ENCODE measurements at places on chromosomes 3 and 15. TPM values are rescaled to one million over a fixed set of nuclear protein-coding genes. Genes with fewer than 3 reads are reported as not detected.

GRCh38 chr3:31592764-31593163, 60.0 kb downstream of the STT3B start:
- no peak for DNase-seq

DNA sequence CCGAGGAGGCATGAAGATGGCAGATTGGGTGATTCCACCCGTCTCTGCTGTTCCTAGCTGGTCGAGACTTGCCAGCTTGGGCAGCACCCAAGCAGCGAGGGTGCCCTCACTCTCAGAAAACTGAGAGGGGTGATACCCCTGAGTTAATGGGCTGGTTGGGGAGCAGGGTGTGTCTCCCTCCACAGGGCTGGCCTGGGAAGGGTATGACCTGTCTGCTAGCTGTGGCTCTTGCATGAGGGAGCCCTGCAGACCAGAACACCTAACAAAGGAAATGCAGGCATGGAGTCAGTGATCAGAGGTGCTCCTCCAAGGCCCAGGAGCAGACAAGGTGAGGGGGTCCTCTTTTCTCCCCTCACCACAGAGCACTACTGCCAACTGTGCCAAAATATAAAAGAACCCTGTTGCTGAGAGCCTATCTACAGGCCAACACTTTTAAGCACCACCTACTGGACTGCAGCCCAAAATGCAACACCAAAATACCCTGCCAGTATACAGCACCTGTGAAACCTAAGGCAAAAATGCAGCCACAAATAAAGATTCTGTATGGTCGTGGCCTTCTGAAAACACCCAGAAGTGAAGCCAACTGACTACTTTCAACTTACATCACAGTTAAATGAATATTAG, 35.8 kb upstream of the PPM1L start:
- no peak for DNase-seq

FOXP1 gene
- 56.7 TPM for total RNA-seq

- no peak for DNase-seq
Measured at GRCh38 chr3:185645596-185646381, 59.7 kb downstream of the SENP2 start.

CMTM7 gene
- 19.8 TPM for total RNA-seq

DNA sequence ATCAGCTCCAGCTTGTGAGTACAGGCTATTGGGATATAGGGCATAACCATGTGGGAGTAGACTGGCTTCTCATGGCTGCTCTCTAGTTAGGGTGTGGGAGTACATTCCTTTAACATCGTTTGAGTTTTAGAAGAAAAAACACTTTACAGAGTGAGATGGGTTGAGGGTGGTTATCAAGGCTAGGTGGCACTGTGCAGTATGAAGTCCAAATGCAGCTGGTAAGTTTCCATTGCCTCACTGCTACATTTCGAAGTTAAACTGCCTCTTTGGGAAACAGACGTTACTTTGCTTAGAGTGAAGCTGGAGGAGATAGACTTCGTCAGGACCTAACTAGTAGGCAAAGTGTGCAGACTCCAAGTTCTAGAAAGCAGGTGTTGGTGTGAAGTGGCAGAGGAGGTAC, 192.4 kb downstream of the SQOR start:
- peak; percentile 24 for DNase-seq

- no peak for DNase-seq
Measured at GRCh38 chr3:49131040-49131439, 1.8 kb downstream of the LAMB2 start.

GRCh38 chr3:151553888-151554287, 93.0 kb upstream of the IGSF10 start:
- DNase-seq = no peak

DNA sequence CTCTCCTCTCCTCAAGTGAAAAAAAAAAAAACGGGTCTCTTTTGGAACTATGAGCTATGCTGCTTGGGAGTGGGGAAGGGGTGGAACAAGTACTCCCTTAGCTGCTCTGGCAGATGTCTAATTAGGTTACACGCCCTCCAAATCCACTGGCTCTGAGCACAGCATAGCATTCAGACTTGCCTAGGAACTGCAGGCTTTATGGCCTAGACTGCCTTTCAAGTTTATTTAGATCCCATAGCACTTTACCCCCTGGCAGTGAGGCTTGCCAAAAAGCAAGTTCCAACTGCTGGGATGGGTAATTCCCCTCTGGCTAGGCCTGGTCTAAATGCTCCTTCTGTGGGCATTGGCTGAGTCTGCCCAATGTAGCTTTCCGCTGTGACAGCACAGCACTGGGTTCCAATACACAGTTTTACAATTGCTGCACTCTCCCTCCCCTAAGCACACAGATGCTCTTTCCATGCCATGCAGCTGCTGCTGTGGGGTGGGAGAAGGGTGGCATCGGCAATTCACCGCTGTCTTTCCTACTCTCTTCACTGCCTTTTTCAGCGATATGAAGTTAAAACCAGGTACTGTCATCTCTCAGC, 152.8 kb downstream of the KCNAB1 start:
- no peak for DNase-seq

- no peak for DNase-seq
Measured at GRCh38 chr3:52517796-52518722, 15.6 kb downstream of the NT5DC2 start.

OXTR gene
- total RNA-seq = 1.3 TPM

GP5 gene
- 0.13 TPM for total RNA-seq

- DNase-seq = no peak
Measured at GRCh38 chr15:65404186-65404872, 18.4 kb downstream of the IGDCC4 start.

CORO2B gene
- total RNA-seq = 2.9 TPM

- no peak for DNase-seq
Measured at GRCh38 chr15:99580076-99580475, 14.3 kb downstream of the MEF2A start.

TRIM59 gene
- 12.5 TPM for total RNA-seq

RHOV gene
- total RNA-seq = not detected

DNA sequence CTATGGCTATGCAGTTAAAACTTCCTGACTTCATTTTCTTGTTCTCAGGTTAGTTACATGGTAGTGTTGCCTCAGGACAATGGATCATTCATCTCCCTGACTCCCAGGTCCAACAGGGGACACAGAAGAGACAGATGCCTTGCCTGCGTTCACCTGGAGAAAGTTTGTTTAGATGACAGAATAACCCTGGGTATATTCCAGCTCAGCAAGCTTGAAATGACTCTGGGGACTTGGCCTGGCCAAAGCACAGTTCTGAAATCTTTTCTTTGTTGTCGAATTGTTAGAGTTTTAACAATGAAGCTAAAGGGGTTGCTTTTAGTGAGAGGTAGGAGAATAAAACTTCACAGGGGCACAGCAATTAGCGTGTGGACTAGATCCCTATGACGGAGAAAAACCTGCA, 206.1 kb downstream of the PDZRN3 start:
- no peak for DNase-seq

- no peak for DNase-seq
Measured at GRCh38 chr3:86993704-86994103, 2.8 kb upstream of the VGLL3 start.

GRCh38 chr15:95645791-95646338, 684.6 kb upstream of the NR2F2 start:
- DNase-seq = no peak

TMEM207 gene
- total RNA-seq = not detected

DNA sequence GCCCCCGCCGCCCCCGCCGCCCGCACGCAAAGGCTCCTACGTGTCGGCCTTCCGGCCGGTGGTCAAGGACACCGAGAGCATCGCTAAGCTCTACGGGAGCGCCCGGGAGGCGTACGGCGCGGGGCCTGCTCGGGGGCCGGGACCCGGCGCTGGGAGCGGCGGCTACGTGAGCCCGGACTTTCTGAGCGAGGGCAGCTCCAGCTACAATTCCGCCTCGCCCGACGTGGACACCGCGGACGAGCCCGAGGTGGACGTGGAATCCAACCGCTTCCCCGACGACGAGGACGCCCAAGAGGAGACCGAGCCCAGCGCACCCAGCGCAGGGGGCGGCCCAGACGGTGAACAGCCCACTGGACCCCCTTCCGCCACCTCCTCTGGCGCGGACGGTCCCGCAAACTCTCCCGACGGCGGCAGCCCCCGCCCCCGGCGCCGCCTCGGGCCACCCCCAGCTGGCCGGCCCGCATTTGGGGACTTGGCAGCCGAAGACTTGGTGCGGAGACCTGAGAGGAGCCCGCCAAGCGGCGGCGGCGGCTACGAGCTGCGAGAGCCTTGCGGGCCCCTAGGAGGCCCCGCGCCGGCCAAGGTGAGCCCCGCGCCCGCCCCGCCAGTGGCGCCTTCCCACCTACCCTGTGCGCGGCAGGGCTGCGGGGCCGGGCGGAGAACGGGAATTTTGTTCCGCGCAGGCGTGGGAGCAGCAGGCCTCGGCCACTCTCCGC, 2.4 kb downstream of the SKOR1 start:
- no peak for DNase-seq

- no peak for DNase-seq
Measured at GRCh38 chr15:39235084-39235795, 345.6 kb upstream of the THBS1 start.

GRCh38 chr15:78429477-78429876, 8.5 kb upstream of the IREB2 start:
- no peak for DNase-seq

PLSCR1 gene
- total RNA-seq = 123 TPM

DNA sequence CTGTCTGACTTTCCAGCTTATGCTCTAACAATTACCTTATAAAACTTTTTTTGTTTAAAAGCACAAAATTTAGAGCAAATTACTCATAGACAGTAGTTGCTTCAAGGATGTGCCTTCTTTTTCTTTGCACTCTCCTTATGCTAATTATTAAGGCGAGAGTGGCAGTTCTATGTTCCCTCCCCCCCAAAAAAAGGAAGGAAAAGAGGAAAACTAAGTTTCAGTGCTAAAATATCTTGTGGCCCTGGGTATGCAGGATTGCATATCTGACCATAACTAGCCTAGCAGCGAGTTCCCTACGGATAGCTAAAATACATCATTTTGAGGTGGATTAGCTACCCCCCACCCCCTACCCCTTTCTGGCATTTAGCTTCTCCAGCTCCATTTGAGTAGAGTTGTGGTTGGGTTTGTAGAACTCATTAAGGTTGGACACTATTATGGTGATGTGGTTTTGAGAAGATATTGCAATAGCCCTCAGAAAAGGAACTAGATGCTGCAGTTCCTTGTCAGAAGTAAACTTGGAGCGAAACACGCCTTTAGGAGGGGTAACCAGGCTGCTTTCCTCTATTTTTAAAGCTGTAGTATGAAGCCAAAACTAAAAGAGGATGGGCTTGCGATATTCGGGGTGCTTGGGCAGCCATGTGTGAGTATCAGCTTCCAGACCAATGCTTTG, 174.6 kb downstream of the AKAP13 start:
- DNase-seq = no peak

TUSC7 gene
- total RNA-seq = not detected

DNA sequence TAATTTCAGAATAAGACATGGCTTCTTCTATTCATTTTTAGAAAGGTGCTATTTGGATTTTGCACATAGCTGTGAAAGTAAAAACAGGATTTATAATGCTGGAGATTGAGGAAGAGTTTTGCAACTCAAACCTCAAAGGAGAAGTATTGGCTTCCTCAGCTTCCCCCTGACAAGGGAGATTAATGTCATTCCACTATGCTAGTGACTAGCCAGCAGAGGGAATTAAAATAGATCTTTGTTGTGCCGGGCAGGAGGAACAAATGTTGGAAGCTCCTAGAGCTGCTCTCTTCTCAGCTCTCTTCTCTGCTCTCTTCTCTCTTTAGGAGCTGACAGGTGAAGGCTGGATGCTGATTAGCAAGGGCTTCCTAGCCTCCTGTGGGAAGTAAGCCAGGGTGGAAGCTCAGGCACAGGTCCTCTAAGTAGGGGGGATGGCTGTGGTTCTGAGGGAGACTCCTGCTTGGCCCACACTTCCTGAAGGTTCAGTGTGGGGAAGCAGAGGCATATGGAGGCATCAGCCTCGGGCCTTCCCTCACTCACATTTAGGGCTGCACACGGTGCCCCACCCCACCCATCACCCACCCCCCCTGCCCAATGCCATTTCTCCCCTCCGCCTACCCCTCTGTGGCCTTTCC, 29.6 kb downstream of the CX3CR1 start:
- DNase-seq = no peak

DNA sequence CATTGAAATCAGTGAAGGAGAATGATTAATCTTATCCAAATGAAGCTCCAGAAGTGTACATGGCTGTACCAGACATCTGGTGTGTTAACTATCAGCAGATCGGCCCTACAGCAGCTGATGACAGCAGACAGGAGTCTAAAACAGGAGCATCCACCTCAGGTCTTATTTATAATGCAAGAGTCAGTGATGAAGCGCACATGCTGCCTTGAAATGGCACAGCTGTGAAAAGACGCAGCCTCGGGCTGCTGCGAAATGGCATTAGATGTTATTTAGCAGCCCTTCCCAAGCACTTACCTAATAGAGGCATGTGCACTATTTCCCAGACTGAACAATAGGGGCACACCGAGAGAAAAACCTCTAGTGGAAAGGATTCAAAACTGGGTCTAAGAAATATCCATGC, 472.3 kb upstream of the CBLB start:
- DNase-seq = no peak

BDH1 gene
- total RNA-seq = 3.1 TPM

DNA sequence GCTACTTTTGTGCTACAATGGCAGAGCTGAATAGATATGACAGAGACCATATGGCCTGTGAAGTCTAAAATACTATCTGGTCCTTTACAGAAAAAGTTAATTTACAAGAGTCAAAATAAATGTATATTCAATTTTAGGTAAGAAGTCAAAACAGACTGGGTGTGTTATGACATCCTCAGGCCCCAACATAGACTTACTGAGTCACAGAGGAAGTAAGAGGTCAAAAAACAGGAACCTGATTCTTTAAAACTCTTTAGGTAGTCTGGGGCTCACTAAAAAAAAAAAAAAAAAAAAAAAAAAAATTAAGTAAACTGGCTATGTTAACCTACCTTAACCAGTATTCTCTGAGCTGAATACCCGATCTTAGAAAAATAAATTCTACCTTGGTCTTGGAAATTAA, 13.1 kb downstream of the DNAAF4 start:
- DNase-seq = peak; percentile 56

DNA sequence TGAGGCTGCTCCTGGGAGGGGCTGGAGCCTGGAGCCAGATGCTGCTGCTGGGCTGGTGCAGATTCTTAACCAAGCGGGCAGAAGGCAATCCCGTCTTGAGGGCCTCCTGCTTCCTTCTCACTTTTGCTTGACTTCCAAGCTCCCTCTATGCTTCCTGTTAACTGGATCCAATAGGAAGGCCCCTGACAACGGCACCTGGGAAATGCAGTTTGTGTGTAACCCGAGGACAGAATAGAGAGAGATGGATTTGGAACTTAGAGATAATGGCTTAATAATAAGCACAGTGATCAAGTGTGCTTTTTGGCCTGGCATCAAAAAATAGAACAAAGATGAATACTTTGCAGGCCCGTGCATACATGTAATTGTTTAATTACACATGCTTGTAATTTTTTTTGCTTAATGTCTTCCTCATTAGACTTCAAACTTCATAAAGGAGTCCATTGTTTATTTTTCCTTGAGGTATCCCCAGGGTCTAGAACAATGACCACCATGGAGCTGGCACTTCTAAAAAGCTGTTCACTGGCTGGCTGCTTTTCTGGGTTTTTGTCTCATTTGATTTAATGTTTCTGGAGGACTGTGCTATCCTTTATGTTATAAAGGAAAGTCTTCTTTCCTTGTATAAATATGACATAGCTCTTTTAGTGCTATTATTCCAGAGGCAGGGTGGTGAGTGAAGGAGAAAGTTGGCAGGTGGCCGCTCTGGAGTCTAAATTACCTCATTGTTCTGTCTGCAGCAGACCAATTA, 63.3 kb upstream of the MITF start:
- DNase-seq = peak; percentile 67
